Common myeloid progenitor, CD34-positive (primary cell): ENCODE measurements at places on chromosomes 7 and 10.

DNA sequence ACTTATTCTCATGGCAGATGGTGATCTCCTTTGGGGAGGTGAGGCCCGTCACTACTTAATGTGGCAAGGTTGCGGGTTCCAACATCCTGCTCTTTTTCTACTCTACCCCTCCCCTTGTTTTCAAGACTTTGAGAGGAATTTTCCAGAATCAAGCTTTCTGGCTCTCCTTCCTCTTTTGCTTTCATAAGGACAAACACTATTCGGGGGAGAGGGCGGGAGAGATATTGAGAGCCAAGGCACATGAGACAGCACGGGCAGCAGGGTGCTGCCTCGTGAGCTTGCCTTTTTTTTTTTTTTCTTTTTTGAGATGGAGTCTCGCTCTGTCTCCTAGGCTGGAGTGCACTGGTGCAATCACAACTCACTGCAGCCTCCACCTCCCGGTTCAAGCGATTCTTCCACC lies 6.9 kb upstream of the PFKFB3 start:
- peak; percentile 69 for DNase-seq

GRCh38 chr10:130901311-130902165 lies 410.0 kb downstream of the TCERG1L start:
- no peak for DNase-seq

GRCh38 chr10:63173468-63174232 lies 40.5 kb downstream of the NRBF2 start:
- DNase-seq: no peak

DNA sequence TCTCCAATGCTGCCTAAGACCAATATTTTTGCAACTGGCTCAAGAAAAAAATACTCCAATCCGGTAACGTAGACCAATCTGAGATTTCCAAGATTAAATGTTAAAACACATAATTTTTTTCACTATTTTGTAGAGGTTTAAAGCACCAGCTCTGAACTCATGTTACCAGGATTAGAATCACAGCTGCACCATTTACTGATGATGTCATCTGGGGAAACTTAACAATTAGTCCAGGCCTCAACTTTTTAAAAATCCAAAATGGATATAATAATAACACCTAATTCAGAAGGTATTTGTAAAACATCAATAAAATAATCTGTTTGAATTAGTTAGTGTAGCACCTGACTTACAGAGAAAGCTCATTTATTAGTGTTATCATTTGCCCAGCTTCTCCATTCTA lies 14.4 kb downstream of the PON1 start:
- DNase-seq: no peak

- peak; percentile 48 for DNase-seq
Measured at GRCh38 chr7:23759671-23760391, 49.8 kb downstream of the STK31 start.

GRCh38 chr7:157892751-157893523 lies 556.1 kb downstream of the DNAJB6 start:
- DNase-seq: no peak

DNA sequence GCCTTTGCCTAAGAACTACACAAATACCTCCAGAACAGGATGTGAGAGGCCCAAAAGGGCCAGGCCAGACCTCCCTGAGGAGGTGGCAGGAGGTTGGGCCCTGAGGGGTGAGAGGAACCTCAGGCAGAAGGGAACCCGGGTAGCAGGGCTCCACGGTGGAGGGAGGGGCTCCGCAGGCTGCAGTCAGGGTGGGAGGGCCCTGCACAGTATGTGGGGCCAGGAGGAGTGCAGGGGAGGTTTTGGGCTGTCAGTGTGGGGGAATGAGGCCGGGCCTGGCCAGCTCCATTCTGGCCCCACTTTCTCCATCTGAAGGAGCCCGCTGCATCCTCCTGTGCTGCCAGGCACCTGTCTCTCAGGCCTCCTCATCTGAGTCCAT lies 25.9 kb downstream of the DNAJB12 start:
- DNase-seq: no peak

DNA sequence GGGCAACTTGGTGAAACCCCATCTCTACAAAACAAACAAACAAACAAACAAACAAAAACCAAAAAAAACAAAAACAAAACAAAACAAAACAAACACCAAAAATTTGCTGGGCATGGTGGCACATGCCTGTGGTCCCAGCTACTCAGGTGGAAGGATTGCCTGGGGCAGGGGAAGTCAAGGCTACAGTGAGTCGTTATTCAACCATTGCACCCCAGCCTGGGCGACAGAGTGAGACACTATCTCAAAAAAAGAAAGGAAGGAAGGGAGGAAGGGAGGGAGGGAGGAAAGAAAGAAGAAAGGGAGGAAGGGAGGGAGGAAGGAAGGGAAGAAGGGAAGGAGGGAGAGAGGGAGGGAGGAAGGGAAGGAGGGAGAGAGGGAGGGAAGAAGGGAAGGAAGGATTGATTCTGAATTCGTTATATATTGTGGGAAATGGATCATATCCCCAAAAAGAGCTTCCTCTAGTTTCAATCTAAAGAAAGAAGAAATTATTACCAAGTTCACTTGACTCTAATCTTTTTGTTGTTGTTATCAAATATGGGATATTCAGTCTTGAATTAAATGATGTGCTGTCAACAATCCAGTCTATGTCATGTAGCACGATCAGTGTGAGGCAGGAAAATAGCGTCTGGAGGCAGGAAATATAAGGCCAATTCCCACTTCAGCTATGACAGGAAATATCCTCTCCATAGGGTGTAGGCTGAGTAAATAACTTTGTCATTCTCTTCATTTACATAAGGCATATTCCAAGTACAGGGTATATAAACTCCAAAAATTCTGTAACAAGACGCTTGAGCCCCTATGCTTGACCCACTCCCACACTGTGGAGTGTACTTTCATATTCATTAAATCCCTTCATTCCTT lies 26.2 kb upstream of the TRIM24 start:
- no peak for DNase-seq

DNA sequence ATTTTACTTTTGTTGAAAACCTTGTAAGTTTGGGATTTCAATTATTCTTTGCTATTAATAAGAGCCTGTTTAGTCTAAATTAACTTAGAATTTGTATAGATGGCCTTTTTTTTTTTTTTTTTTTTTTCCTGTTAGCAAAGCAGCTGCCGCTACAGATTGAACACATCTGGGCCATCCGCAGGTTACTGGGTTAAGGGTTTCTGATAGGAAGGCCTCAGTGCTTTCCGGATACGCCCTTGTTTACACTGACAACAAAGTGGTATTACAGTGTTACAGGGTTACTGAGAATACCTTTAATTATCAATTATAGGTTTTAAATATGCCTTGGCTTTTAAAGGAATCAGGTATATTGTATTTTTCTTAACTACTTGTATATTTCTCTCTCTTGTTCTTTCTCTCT lies 76.8 kb downstream of the PTN start:
- no peak for DNase-seq

DNA sequence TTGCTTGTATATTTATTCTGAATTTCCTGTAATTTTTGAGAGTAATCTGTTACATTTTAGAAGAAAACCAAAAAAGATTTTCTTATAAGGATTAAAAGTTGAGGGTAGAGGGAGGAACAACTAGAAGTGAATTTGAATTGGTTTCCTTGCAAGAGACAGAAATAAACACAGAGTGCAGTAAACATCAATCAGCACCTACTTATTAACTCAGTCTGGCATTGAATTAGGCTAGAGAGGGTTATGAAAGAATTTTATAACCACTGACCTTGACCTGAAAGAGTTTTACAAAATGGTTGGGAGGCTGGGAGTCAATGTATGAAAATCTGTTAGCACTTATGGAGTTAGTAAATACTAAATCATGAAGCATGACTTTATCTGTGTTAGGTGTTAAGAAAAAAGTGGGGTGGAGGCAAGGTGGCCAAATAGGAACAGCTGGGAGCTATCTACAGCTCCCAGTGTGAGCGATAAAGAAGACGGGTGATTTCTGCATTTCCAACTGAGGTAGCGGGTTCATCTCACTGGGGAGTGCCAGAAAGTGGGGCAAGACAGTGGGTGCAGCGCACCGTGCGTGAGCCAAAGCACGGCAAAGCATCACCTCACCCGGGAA lies 106.5 kb downstream of the PDE1C start:
- DNase-seq: no peak
